ENCODE measurements at places on chromosomes 3 and 15. TPM values are rescaled to one million over a fixed set of nuclear protein-coding genes. Genes with fewer than 3 reads are reported as not detected.

- DNase-seq, result no peak
Observed at GRCh38 chr3:46884929-46885328, 7.4 kb downstream of the PTH1R start.

GRCh38 chr3:48429960-48430707 lies at the start of gene PLXNB1:
TSS of gene PLXNB1 (minus strand) at chr3:48430086. CDS start at chr3:48424611, 5,475 bp downstream.
- no peak for DNase-seq

GRCh38 chr3:120678331-120678947 lies 3.6 kb downstream of the HGD start:
- no peak for DNase-seq

- DNase-seq, result no peak
Observed at GRCh38 chr3:74000725-74001124, 376.0 kb upstream of the PDZRN3 start.

DNA sequence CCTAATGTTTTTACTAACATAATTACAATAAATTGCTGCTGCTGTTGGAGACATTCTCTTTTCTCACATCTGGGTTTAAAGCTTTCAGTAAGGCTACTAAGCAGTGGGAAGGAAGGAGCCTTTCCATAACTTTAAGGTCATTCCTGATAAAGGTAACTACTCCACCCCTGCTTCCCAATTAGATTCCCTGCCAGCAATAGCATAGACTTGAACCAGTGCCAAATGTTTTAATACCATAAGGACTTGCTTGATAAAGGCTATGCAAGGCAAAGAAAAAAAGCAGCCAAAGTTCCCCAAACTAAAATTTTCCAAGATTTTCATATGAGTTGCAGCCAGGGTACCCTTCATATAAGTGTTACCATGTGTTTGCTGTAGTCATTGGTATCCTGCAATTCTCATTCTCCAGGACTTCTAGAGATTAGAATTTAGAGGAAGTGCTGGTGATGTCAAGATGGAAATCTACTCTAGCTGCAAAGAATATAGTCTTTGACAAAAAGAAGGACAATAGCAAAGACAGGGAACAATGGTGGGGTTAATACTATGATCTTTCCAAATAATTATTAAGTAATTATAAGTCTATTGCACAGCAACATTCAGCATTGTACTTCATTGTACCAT lies 106.1 kb downstream of the FILIP1L start:
- no peak for DNase-seq

- DNase-seq, result no peak
Observed at GRCh38 chr3:190155752-190156151, 35.1 kb upstream of the P3H2 start.

DNA sequence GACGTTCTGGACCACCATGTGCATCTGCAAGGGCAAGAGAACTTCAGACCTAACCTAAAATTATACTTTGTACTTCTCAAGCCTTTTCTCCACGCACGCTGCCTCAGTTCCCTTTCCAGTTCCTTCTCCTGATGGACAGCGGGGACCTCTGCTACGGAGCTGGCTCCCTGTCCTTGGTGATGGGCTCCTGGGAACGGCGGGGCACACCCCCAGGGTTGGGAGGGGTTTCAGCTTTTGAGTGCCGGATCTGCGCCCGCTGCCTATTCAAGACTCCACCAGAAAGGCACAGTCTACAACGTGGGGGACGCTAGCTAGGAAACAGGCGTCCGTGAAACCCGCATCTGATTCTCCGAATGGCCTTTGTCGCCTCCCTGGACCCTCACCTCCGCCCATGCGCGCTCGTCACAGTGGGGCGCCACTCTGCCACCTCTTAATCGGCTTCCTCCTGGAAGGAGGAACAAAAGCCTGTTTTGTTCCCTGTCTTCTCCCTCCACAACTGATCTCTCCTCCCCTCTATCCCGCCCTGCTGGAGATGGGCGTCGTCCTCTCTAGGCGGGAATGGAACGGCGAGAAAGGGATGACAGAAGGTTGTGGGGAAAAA lies 2.2 kb downstream of the GPR149 start:
- DNase-seq, result no peak

DNA sequence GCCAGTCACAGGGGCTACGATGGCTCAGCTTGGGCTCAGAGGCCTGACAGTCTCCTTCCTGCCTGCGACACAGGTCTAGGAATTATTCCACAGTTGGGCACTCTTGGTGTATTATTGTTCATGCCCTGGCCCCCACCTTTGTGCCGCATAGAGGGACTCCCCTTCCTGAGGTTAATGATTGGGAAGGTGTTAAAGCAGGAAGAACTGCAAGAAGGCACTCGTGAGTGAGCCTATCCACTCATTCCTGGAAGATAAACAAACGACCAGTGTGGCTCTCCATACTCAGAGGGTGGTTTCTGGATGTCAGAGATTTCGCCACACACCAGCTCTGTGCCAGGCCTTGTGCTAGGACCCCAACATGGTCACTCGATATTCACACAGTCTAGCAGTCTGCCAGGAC lies 12.3 kb downstream of the LIPC start:
- no peak for DNase-seq

- DNase-seq, result no peak
Observed at GRCh38 chr15:57922776-57923175, 142.7 kb downstream of the ALDH1A2 start.

- DNase-seq, result no peak
Observed at GRCh38 chr3:40047406-40047805, 238.0 kb downstream of the MYRIP start.

DNA sequence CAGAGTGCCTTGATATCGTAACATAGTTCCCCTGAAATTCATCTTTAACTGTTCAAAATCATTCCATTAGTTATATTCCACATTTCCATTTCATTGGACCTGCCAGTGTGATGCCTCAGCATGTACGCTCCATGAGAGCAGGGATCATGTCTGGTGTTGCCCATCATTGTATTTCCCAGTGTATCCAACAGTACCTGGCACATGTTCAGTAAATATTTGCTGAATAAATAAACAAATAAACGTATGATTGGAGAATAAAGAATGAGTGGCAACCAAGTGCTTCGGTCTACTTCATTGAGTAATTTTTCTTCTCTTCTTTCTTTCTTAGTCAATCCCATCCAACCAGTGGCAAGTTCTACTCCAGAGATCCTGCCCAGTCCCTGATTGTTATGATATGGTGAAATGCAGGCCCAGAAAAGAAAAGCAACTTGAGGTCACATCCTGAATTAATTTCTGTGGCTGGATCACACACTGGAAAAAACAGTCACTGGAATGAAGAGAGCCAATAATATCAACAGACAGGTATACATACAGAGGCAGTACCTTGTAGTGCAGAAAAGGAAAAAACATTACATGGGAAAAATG lies 101.2 kb downstream of the PLCH1 start:
- DNase-seq, result no peak

- no peak for DNase-seq
Observed at GRCh38 chr15:45666119-45666875, 31.5 kb downstream of the SQOR start.

GRCh38 chr3:10299175-10299574 lies 6.4 kb upstream of the GHRL start:
- no peak for DNase-seq

- DNase-seq, result no peak
Observed at GRCh38 chr3:194028434-194029004, 107.4 kb upstream of the HES1 start.

DNA sequence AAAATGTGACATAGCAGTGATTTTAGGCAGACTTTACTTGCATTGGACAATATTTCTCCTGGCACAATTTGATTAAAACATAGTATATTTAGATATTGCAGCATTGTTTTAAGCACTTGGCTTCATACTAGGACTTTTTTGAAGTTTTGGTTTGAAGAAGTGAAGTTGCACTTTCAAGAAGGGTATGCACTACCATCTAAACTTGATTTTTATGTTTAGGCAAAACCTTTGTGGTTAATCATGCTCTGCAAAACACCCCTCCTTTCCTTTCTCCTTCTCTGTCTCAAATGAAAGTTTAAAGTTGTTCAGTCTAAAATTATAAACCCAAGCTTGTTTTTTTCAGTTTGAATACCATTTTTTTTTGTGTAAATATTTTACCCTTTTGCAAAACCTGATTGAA lies 173.8 kb downstream of the TCF12 start:
- no peak for DNase-seq

DNA sequence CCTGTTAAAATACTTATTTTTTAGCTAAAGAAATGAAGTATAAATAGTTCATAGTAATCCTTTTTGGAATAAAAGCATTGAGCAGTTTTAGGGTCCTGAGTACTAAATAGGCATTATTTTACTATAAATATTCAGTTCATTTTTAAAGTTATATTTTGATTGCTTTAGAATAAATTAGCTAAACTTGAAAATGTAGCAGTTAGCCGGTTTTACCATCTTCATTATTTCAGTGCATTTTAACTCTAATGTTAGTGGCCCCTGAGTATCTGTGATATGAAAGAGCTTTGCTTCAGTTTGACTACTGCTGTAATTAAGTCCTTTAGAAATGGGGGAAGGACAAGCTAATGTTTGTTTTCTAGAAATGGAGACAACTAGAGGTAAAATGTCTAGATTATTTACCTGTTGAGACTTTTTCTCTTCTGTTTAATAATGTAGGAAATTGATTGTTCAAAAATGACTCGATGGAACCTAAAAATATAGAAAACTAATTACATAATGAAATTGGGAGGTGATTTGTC lies 3.6 kb downstream of the SMC4 start:
- DNase-seq, result no peak

DNA sequence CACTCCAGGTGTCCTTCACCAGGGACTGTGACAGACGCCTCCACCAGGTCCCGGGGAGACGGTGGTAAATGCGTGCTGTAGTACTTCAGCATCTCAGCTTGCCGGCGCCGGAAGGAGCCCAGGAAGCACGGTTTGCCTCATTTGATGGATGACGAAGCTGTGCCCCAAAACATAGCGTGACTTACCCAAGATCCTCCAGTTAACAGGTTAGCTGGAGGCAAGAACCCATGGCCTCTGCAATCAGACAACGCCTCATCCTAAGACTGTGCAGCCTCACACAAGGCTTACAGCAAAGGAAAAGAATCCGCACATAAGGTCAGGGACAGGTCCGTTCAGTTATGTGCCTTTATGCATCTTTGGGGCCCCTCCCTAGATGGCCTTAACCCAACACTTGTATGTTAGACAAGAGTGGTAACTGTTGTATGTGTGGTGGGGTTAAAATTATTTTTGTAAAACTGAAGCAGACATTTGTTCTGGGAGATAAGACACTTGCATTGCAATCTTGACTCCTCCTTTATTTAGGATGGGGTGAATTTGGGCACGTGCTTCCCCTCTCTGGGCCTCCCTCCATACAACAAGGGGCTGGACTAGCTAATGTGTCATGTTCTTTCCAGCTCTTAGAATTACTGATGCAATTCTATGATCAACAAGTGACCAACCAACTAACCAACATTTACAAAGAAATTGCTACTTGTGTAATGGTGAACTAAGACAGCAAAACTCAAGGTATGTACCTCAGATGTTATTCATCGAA lies 39.4 kb downstream of the VGLL4 start:
- no peak for DNase-seq

GRCh38 chr3:43288366-43288765 lies 2.0 kb downstream of the SNRK start:
- DNase-seq, result no peak

- no peak for DNase-seq
Observed at GRCh38 chr15:100106732-100107131, 235.0 kb downstream of the ADAMTS17 start.

DNA sequence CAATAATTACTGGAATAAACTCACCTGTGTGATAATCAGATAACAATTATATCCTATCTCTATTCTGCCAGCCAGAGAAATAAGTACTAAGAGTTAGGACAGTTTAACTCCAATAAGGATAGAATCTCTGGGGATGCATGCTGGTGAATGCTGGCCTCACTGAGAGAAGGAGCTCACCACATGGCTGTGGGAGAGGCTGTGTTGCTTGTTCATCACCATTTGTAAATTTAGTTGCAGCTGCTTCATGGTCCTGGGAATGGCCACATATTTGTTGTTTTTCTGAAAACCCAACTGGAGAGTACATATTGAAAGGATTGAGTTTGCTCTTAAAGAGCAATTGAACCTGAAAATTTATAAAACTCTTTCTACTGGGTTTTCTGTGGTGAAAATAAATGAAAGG lies 207.3 kb downstream of the NECTIN3 start:
- no peak for DNase-seq

DNA sequence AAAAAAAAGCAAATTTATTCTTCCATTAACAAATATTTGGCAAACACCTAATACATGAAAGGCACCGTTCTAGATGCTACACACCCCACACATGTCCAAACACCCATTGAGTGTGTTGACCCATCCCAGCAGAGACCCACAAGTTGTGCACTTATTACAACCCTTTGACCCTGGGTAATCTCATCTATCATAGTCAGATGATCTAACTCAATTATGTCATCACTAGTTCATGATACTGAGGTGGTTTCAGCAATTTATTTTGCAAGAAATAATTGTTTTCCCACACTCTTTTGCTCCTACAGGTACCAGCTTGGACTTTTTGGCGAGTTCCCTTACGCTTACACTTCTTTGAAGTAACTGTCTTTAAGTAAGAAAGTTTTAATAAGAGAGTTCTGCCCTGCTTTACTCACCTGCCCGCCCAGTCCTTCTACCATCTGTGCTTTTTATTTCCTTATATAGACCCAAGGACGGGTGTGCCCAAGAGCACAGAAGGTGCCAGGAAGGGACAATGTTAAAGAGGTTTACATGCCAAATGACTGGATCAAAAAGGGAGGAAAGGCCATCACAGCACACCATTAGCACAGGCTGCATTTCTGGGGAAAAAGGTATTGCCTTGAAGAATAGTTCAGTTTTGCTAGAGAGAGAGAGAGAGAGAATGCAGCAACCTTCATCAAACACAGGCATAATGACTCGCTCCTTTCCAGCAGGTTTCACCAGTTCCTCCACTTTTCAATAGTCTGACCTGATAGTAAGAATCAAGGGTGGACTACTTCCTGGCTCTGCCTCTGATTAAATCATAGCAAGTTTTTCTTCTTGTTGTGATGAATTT lies 54.5 kb upstream of the ATP11B start:
- DNase-seq, result no peak

- no peak for DNase-seq
Observed at GRCh38 chr3:151581035-151581434, 120.2 kb upstream of the IGSF10 start.

The STAB1 gene
- total RNA-seq, result 0.16 TPM

The MUC13 gene
- not detected for total RNA-seq

The MLF1 gene
- 0.83 TPM for total RNA-seq

The CSPG5 gene
- 1.4 TPM for total RNA-seq

The SST gene
- total RNA-seq, result not detected

The SLC15A2 gene
- total RNA-seq, result 3.3 TPM

The RPL35A gene
- total RNA-seq, result 1,253 TPM

The KBTBD8 gene
- total RNA-seq, result 26.6 TPM

The MNS1 gene
- 0.44 TPM for total RNA-seq

The PPM1L gene
- total RNA-seq, result 2.7 TPM

The FGD5 gene
- total RNA-seq, result not detected

The FYTTD1 gene
- 77.2 TPM for total RNA-seq

The ACAN gene
- not detected for total RNA-seq

Measured in activated T-helper 1 cell treated with anti-CD3 and anti-CD28 coated beads, Interleukin-12 subunit alpha, Interleukin-12 subunit beta, Interleukin-2, Interleukin-4 antibody, amounts not matched to agents 30 ng/mL and 10 ng/mL and 1 ng/mL, durations not matched to agents 14 hours and 24 hours and 36 hours (primary cell).